ENCODE measurements at places on chromosomes 11 and 22. TPM values are rescaled to one million over a fixed set of nuclear protein-coding genes. Genes with fewer than 3 reads are reported as not detected.
A peak's percentile ranks its signal among the peaks of the same experiment; 100 is the strongest.

Gene SF3A1
- 194 TPM for total RNA-seq

Gene SCGB2A2
- not detected for total RNA-seq

Gene PDGFD
- total RNA-seq = 2.1 TPM

Gene TRPM5
- total RNA-seq = 1.9 TPM

Gene PDXP
- 24.5 TPM for total RNA-seq

Gene PRMT3
- total RNA-seq = 6.2 TPM

Gene LGR4
- 94.5 TPM for total RNA-seq

Gene KRTAP5-2
- total RNA-seq = not detected

Gene NCAM1
- total RNA-seq = 2.3 TPM

Gene ZP1
- 0.35 TPM for total RNA-seq

DNA sequence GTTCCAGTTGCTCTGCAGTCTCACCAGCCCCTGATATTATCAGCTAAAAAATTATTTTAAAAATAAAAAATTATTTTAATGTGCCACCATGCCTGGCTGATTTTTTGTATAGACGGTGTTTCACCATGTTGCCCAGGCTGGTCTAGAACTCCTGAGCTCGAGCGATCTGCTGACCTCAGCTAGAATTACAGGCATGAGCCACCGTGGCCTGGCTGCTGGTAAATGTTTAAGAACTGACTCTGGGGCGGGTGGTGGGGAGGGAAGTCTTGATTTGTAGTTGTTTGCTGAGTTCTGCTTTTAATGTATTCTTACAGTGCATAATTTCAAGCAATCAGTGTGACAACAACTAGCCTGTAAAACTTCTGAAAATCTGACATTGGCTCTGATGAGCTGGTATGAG is 120.9 kb upstream of the PLET1 start:
- no peaks in the 10 kb centered on the region for H3K36me3 ChIP-seq
- no peak overlapping the region for H3K4me3 ChIP-seq
- no peaks in the 10 kb centered on the region for H3K27me3 ChIP-seq
- no peaks in the 10 kb centered on the region for H3K4me1 ChIP-seq
- H3K27ac ChIP-seq = no peak overlapping the region

DNA sequence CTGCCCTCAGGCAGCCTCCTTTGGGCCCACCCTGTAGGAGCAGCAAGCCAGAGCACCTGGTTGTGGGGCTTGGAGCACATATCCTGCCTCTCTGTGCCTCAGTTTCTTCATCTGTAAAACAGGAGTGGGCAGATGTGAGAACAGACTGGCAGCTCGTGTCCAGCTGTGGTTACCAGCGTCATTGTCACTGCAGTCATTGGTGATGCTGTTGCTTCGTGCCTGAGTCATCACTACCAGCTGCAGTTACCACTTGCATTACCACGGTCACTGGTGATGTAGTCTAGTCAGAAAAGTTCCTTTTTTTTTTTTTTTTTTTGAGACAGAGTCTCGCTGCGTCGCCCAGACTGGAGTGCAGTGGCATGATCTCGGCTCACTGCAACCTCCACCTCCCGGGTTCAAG is 20.4 kb downstream of the RSPH14 start:
- H3K4me1 ChIP-seq = no peaks in the 10 kb centered on the region
- no peak overlapping the region for H3K4me3 ChIP-seq
- no peak for DNase-seq
- no peak overlapping the region for H3K27ac ChIP-seq
- H3K27me3 ChIP-seq = no peaks in the 10 kb centered on the region
- H3K36me3 ChIP-seq = no peaks in the 10 kb centered on the region

DNA sequence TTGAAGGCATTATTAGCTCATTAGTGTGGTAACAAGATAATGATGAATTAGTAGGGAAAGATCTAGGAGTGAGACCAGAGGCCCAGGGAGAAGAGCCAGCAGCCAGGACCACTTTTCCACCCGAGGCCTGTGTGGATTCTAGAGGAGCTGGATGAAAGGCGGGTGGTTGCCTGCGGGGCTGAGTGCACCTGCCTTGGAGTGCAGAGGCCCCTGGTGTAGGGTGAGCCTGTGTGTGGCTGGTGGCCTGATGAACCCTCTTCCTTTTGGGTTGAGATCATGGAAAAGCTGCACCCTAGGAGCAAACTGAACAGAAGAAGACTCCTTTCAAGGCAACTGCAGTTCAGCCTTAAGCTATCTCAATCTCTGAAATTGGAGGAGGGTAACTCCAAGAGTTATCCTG is 5.9 kb upstream of the TP53AIP1 start:
- no peak overlapping the region for H3K4me3 ChIP-seq
- no peaks in the 10 kb centered on the region for H3K4me1 ChIP-seq
- no peaks in the 10 kb centered on the region for H3K27me3 ChIP-seq
- H3K36me3 ChIP-seq = no peaks in the 10 kb centered on the region
- DNase-seq = no peak
- H3K27ac ChIP-seq = no peak overlapping the region

DNA sequence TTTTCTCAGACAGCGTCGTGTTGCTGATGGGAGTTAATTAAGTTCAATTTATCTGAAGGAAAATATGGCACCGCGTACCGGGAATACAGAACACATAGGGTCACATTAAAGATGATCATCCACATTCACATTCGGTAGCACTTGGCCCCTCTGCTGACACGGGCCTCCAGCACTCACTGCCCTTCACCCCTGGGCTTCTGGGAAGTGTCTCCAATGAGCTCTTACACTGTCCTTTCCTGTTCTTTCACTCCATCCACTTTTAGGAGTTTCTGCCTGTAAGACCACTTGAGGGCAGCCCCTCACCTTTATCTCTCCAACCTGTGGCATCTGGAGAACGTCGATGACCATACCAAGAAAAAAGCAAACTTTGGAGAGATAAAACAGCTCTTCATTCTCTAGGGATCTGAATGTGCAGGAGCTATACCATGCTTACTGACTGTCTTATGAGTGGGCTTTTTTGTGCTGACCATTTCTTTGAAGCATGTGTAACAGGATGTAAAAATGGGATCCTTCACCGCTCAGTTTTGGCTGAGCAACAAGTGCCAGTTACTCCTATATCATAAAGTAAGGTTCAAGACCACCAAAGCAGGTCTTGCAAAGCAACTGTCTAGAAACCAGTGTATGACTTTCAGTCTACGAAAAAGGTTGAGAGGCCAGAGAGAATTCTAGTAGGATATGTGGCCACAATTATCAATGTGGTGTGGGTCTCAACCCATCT is 1.1 kb upstream of the SERGEF start:
- no peaks in the 10 kb centered on the region for H3K27me3 ChIP-seq
- H3K4me3 ChIP-seq = peak overlapping the region; percentile 84
- H3K36me3 ChIP-seq = no peaks in the 10 kb centered on the region
- H3K4me1 ChIP-seq = no peaks in the 10 kb centered on the region
- DNase-seq = peak; percentile 27

DNA sequence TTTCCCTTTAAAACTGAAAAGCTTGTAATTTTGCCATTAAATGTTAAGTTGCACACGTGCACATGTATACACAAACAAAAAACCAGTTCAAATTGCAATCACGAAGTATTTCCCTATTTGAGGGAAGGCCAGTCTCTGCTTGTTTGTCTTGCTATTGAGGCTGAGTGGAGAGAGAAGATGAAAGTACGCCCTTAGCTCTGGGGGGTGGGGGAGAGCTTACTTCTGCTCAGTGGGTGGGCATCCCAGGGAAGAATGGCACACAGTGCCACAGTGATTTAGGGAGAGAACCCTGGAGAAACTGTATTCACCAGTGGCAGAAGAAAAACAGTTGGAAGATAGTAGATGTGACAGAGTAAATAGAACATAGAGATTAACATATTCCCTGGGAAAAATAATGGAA is 8.7 kb downstream of the YAP1 start:
- H3K4me1 ChIP-seq = peaks cover 9% of the 10 kb centered on the region
- H3K36me3 ChIP-seq = no peaks in the 10 kb centered on the region
- no peak overlapping the region for H3K27ac ChIP-seq
- DNase-seq = no peak
- no peaks in the 10 kb centered on the region for H3K27me3 ChIP-seq

DNA sequence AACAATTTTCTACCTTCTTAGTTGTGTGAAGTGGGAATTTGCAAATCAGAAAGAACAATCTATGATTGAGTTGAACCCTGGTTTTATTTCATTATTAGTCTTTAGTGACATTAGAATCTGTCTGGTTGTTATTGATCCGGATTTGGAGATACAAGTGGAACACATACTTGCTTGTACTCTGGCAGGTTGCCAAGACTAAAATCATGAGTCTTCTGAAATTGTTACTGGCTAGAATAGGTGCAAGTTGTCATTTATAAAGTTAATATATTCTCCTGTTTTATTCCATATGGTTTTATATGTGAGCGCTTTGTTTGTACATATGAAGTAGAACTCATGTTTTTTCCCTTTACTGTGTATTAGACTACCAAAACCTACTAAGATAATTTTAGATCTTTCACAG is 23.0 kb downstream of the CCDC15 start:
- DNase-seq = no peak
- H3K4me3 ChIP-seq = no peak overlapping the region
- no peaks in the 10 kb centered on the region for H3K27me3 ChIP-seq
- no peaks in the 10 kb centered on the region for H3K4me1 ChIP-seq

GRCh38 chr11:20156280-20156875 is 3.9 kb downstream of the DBX1 start:
- peaks cover 6% of the 10 kb centered on the region for H3K4me1 ChIP-seq
- DNase-seq = peak; percentile 32
- no peaks in the 10 kb centered on the region for H3K36me3 ChIP-seq
- no peak overlapping the region for H3K27ac ChIP-seq
- peak overlapping the region; percentile 33 for H3K4me3 ChIP-seq

GRCh38 chr11:27394781-27395228 is 31.8 kb upstream of the CCDC34 start:
- no peaks in the 10 kb centered on the region for H3K36me3 ChIP-seq
- no peak for DNase-seq
- peaks cover 25% of the 10 kb centered on the region for H3K4me1 ChIP-seq
- H3K27me3 ChIP-seq = no peaks in the 10 kb centered on the region
- no peak overlapping the region for H3K27ac ChIP-seq

DNA sequence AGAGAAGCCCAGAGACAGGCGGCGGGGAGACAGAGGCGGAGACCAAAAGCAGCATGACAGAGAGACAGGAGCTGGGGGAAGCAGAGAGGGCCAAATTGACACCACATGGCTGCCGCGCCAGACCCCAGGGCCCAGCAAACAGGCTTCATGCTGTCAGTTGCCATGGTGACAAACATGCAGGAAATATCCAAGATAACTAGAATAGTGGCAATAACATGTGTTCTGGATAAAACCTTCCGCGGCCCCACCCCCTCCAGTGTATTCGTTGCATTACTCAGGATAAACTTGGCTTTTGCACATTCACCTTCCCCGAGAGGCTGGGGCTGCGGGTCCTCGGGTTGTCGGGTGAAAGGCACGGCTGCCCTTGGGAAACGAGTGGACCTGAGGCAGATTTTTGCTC is 49.9 kb upstream of the CDON start:
- peaks cover 20% of the 10 kb centered on the region for H3K4me1 ChIP-seq
- H3K27ac ChIP-seq = no peak overlapping the region
- no peaks in the 10 kb centered on the region for H3K36me3 ChIP-seq
- DNase-seq = no peak

DNA sequence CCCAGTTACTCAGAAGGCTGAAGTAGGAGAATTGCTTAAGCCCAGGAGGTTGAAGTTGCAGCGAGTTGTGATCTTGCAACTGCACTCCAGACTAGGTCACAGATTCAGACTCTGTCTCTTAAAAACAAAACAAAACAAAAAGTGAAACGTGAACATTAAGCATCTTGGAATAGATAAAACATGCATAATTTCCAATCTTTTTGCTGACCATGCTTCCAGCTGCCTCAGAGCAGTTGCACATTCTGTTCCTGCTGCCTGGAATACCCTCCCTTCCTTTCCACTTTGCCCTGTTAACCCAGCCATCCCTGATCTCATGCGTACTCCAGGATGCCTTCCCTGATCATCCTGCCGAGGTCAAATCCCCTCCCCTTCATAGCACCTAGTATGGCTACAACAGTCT is 718 bp upstream of the CCDC88B start:
- H3K27me3 ChIP-seq = no peaks in the 10 kb centered on the region
- H3K36me3 ChIP-seq = no peaks in the 10 kb centered on the region
- H3K27ac ChIP-seq = no peak overlapping the region
- H3K4me1 ChIP-seq = peaks cover 11% of the 10 kb centered on the region
- no peak overlapping the region for H3K4me3 ChIP-seq

- no peaks in the 10 kb centered on the region for H3K36me3 ChIP-seq
- H3K27me3 ChIP-seq = no peaks in the 10 kb centered on the region
- H3K4me3 ChIP-seq = no peak overlapping the region
- no peak overlapping the region for H3K27ac ChIP-seq
- no peak for DNase-seq
Observed at GRCh38 chr11:36030731-36031281, 86.9 kb downstream of the LDLRAD3 start.

- no peaks in the 10 kb centered on the region for H3K4me1 ChIP-seq
- H3K27me3 ChIP-seq = no peaks in the 10 kb centered on the region
- H3K4me3 ChIP-seq = no peak overlapping the region
- H3K27ac ChIP-seq = no peak overlapping the region
Observed at GRCh38 chr11:119403021-119403420, 20.0 kb downstream of the THY1 start.

- H3K27me3 ChIP-seq = no peaks in the 10 kb centered on the region
- H3K4me1 ChIP-seq = peaks cover 18% of the 10 kb centered on the region
- peak overlapping the region; percentile 45 for H3K27ac ChIP-seq
Observed at GRCh38 chr22:38239101-38239761, 33.6 kb downstream of the TMEM184B start.

DNA sequence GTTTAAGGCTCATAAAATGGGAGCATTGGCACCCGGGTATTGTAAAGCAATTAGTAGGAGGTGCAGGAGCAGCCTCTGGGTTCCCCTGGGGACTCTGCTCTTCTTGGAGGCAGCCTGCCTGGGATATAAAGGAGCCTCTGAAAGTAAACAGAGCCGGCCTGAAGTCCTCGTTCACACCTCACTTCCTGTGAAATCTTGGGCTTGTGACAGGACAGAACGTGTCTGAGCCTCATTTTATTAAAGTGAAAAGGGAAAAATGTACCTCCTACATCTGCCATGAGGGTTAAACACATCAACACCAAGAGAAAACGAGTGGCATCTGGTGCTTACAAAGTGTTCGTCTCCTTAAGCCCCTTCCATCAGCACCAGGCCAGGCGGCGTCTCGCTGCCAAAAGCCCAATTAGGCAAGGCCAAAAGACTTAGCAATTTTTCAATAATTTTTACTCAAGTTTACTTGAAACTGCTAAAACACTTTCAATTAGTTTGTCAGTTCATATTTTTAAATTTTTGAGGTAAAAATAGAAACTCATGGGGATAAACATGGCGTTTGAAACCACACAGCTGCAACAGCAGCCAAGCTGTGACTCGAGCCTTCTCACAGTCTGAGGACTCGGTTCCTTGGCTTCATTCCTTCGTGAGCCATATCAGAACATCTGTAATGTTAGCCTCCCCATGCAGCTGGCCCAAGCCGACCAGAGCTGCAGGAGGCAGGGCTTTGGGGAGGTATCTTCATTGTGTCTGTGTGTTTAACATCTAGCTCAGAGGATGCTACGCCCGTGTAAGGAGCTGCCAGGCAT is 33.6 kb downstream of the MAP6 start:
- H3K4me3 ChIP-seq = no peak overlapping the region
- H3K27me3 ChIP-seq = no peaks in the 10 kb centered on the region
- DNase-seq = peak; percentile 22
- no peak overlapping the region for H3K27ac ChIP-seq

GRCh38 chr11:86932259-86932585 is 23.0 kb downstream of the FZD4 start:
- no peaks in the 10 kb centered on the region for H3K4me1 ChIP-seq
- no peak overlapping the region for H3K4me3 ChIP-seq
- no peak overlapping the region for H3K27ac ChIP-seq
- H3K27me3 ChIP-seq = no peaks in the 10 kb centered on the region
